ENCODE measurements at places on chromosomes 12 and 14.

DNA sequence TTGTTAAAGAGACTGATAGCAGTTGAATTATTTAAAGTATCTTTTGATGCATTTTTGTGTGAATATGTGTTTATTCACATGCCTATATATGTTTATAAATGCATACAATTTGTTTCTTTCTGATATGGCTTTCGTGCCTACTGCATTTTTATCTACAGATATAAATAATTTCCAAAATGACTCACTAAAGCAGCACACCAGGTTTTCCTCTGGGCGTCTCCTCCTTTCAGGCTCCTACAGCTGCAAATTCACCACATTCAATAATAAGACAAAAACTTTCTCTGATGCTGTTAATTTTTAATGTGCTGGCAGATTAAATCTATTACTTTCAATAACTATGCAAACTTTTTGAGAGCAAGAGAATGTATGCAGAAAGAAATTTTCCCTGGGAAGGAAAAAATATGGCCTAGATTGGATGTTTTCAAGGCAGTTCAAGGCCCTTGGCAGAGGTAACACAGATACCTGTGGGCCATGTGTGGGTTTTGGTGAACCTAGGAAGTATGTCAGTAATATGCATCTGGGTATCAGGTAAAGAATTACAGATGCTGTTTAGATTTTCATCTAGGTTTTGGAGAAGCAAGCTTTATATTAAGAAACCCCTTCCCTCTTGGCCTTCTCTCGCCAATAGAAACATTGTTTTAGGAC, 381.8 kb downstream of the EGLN3 start:
- no peak for DNase-seq

DNA sequence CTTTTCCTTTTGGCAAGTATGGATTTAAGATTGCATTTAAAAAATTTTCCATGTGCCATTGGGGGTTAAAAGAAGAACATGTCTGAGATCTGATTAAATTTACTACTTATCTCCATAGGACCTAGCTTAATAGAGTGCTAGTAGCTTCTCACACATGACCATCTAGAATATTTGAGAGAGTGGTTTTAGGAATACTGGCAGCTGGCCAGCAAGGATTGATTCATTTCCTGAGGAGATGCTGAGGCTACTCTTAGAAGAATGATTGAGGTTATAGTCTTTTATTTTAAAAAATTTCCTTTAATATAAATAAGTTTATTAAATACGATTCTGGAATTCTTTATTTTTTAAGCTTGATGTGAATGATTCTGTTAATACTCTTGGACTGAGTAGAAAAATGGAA, 56.2 kb downstream of the MIPOL1 start:
- DNase-seq = no peak

GRCh38 chr12:69533844-69534243, 51.4 kb upstream of the CCT2 start:
- DNase-seq = no peak

DNA sequence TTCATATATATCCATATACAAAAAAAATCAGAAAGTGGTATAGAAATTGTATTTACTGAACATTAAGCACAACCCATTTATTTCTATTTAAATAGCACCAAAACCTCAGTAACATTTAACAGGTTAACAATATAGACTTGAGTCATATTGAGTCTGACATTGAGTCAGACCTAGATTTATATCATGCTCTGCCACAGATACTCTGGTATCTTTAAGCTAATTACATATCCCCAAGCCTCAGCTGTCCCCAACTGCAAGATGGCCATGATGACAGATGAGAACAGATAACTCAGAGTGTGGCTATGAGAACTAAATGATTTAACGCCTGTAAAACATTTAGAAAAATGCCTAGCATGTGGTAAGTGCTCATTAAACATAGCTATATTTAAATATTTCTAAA, 40.3 kb downstream of the IFNG start:
- no peak for DNase-seq

DNA sequence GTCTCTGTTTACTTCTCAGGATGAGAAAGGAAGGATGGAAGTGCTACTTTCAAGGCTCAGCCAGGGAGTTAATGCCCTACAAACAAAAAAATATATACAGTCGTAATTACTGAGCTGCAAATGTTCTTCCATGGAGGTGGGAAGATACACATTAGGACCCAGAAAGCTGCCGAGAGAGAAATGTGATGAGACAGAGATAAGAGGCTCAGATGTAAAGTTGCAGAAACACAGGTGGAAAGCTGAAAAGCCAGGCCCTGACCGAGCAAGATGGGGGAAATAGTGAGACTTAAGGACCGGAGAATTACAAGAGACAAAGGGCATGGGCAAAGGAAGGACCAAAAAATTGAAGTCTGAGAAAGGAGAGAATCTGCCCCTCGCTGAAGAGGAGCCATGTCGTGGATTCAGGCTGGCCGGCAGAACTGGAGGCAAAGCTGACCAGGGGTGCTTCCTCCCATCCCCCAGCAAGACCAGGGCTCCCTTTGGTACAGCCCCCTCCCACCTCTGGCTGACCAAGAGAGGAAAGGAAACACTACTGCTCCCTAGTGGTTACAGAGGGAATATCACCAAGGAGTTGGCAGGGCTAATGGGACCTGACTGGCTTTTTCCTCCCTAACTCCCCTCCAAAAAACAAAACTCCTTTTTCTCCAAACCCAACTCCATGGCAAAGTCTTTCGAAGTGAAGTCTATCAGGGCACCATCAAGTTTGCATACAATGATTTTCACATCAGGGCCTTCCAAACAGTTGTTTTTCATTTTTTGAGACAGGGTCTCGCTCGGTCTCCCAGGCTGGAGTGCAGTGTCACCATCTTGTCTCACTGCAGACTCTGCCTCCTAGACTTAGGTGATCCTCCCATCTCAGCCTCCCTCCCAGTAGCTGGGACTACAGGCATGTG, 12.1 kb downstream of the ZFHX2 start:
- DNase-seq = no peak

GRCh38 chr12:93199831-93200236, 177.9 kb upstream of the NUDT4 start:
- no peak for DNase-seq

GRCh38 chr12:88985631-88986030, 366.7 kb downstream of the DUSP6 start:
- no peak for DNase-seq

DNA sequence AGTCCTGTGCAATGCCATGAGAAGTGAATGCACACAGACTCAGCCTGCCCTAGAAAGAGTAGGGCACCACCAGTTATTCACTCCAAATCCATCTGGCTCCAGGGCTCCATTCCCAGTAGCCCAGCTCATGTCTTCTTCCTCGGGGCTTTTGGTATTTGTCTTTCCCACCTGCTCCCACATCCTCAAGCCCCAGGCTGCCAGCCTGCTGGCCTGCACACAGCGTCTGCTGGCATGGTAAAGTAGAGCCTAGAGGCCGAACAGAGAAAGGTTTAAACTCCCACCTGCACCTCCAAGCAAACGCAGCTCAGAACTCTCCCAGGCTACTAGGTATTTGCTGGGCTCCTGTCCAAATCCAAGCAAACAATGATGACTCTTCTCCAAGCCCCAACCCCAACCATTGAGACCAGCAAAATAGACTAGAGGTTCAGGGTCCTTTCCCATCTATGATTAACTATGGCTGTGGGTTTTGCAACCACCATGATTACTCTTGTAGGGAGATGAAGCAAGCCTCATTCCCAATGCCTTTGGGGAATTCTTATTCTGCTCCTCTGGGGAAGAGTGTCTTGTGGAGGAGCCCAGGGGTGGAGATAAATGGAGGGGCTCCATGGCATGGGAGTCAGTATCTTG, 5.2 kb upstream of the VDR start:
- no peak for DNase-seq

GRCh38 chr12:4141348-4142270, 132.0 kb upstream of the CCND2 start:
- DNase-seq = no peak

- no peak for DNase-seq
Measured at GRCh38 chr14:105080161-105080560, 14.9 kb upstream of the GPR132 start.

DNA sequence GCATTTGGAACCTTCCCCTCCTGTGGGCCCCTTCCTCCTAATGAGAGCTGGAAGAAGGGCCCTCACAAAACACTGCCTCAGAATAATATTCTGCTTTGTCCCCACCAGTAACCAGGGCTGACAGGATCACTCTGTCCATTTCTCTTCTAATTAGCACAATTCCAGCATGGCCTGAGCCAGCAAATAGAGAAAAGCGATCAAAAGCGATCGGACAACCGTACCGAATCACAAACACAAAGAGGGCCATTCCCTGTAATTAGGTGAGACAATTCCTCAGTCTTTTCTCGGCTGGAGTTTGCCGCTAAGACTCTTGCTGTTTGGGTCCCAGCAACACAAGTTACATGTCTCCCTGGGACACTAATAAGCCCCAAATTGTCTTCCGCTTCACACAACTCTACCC, 35.6 kb upstream of the VSX2 start:
- DNase-seq = no peak

GRCh38 chr14:71482671-71483070, 449.6 kb upstream of the RGS6 start:
- DNase-seq = no peak

DNA sequence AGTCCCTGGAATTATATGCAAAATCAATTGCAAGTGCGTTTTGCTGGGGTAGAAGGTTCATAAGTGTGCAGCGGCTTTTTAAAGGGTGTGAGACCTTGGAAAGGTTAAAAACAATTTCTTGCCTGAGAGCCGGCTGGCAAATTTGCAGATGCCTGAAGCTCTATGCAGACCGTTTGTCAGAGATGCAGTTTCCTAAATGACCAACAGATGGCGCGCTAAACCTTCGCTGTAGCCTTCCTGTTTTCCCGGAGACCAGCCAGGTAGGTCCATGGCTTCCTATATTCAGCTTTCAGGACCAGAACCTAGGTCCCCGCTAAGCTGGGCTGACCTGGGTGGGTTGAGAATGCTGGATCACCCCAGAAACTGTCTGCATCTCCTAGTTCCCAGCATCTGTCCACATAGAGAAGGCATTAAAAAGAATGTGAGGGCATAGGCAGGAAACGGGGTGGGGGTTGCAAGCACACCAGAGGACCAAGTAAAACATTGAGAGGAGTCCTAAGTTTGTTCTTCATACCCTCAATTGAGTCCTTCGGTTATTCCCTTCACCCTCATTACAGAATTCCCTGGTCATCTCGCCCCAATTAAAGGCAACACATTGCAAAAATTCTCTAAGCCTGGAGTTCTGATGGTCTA, 5.7 kb upstream of the NOS1 start:
- DNase-seq = no peak

GRCh38 chr14:93132472-93133065, 16.8 kb upstream of the ITPK1 start:
- DNase-seq = no peak

DNA sequence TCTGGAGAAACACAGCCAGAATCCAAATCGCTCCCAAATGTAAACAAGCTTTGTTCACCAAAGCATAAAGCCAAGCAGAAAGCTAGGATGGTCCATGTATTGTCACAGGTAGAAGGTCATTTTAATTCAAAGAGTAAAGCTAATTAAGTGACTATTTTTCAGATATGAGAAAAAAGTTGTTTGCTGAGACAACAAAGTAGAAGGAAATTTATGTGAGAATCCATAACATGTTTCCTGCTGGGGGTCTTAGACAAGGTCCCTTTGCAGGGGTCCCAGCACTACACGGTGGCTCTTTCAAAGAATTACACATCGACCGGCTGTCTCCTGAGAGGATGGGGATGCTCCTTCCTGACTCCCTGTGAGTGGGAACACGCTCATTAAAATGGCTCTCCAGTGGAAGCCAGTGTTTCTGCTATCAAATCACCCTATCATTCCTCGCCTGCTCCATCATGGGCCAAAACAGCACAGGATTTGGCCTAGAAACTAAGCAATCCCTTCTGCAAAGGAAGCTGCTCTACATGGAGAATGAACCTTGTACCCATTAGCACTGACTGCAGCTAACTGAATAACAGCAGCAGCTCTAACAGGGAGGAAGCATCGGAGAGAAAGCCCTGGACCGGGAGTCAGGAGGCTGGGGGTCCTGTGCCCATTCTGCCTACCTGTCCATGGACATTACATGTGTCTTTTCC, 175.3 kb downstream of the STXBP6 start:
- DNase-seq = no peak

- DNase-seq = no peak
Measured at GRCh38 chr12:3670083-3670620, 82.8 kb downstream of the CRACR2A start.

DNA sequence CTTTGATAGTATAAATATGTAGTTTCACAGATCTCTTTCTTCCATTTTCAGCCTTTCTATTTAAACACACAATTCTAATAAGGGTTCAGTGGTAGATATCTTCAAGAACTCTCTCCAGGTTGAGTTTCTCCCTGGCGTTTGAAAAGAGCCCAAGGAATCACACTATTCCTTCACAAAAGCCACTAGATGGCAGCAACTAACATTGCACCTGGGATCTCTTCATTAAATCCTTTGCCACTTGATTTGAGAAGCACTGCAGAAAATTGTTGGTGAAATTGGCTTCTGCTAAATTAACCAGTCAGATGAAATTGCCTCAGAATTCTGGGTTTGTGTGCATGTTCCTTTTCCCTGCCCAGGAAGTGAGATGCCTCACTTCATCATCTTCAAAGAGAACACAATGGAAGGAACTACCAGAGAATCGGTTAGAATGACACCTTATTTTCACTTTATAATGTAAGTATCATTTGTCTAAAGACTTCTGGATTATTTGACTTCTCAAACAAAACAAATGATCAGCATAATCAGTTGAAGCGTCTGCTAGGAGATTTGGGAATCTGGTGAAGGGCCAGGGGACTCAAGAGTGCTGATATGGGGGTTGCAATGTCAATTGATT, 6.8 kb downstream of the CCDC198 start:
- no peak for DNase-seq

GRCh38 chr14:69710378-69710777, 56.6 kb upstream of the SRSF5 start:
- no peak for DNase-seq

- DNase-seq = no peak
Measured at GRCh38 chr14:103530390-103530789, 1.4 kb downstream of the TRMT61A start.

DNA sequence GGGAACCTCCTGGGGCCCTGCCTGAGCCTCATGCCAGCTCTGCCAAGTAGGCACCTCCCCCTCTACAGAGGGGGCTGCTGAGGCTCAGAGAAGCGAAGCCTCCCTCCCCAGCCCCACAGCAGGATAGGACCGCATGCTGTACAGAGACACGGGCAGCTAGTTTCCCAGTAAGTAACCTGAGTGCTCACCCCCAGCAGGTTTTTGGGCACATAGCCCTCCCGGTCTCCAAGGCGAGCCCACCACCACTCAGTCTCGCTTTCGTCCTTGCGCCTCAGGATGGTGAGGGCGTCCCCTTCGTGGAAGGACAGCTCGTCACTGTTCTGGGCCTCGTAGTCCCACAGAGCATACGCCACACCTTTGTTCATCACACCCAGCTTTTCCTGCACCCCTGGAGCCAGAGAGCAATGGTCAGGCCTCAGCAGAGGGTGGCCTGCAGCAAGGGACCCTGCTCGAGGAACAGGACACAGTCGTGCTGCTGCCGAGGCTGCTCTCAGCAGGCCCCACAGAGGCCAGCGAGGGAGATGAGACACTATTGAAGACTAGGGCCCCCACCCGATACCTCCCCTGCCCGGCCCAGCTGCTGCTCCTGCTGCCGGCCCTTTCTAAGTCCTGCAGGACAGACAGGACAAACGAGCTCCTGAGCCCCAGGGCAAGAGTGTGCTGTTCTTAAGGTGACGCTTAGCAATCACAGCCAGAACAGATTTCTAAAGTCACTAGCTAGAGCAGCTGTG, 20.4 kb downstream of the ZFYVE21 start:
- no peak for DNase-seq
